ENCODE measurements at places on chromosomes 11 and 22. TPM values are rescaled to one million over a fixed set of nuclear protein-coding genes. Genes with fewer than 3 reads are reported as not detected.

The SCARF2 gene
- 0.53 TPM for total RNA-seq

The FAR1 gene
- total RNA-seq = 90.5 TPM

The FJX1 gene
- 24.7 TPM for total RNA-seq

The OR8D4 gene
- total RNA-seq = not detected

The TMEM151A gene
- total RNA-seq = not detected

The VPREB1 gene
- not detected for total RNA-seq

The PANX3 gene
- total RNA-seq = not detected

The IRAG1 gene
- 0.26 TPM for total RNA-seq

The BATF2 gene
- total RNA-seq = under 0.01 TPM

The ANO5 gene
- total RNA-seq = 0.26 TPM

The MAPK8IP1 gene
- 0.90 TPM for total RNA-seq

The DEAF1 gene
- 26.9 TPM for total RNA-seq

The CARNS1 gene
- total RNA-seq = not detected

The MRPL49 gene
- total RNA-seq = 42.1 TPM

The LARGE2 gene
- 2.9 TPM for total RNA-seq

The LGR4 gene
- 12.3 TPM for total RNA-seq

The TP53AIP1 gene
- 4.6 TPM for total RNA-seq

The OR2AG2 gene
- total RNA-seq = under 0.01 TPM

The OR52H1 gene
- total RNA-seq = not detected

The MRE11 gene
- total RNA-seq = 4.9 TPM

The UQCR10 gene
- 42.4 TPM for total RNA-seq

The RIMBP3C gene
- under 0.01 TPM for total RNA-seq

The HBG2 gene
- not detected for total RNA-seq

The RTN4RL2 gene
- total RNA-seq = not detected

The SLC6A5 gene
- total RNA-seq = not detected

Data from bronchial epithelial cell (primary cell).